ENCODE measurements at places on chromosomes 1 and 21.

DNA sequence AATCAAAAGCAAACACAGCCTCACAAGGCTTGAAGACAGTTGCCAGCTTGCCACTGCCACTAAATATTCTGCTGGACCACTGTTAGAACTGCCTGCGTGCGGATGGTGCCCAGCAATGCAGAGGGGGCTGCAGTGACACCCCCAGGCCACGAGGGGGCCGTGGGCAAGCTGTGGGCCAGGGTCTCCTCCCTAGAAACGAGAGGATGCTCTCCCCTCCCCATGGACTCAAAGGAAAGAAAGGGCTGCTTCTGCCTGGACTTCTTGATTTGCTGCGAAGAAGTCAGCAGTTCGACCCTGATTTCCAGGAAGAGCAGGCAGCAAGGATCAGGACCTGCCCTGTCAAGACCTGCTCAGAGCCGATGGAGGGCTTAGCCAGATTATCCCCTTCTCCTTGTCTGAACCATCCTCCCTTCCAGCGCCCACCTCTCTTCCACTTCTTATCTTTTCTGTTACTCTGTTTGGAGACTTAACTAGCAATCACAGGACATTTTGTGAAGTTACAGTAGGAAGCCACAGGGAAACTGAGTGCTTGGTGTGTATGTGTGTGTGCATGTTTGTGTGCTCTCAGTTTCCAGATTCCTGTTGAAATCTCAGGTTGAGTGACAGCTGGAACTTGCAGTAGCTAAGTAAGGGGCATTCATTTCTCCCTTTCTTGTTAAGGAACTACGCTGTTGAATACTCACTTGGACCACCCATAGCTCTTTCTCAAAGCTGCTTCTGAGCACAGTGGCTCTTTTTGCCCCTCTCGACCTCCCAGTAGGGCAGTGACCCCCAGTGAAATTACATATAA, 2.7 kb downstream of the MAN1C1 start:
- DNase-seq: no peak

DNA sequence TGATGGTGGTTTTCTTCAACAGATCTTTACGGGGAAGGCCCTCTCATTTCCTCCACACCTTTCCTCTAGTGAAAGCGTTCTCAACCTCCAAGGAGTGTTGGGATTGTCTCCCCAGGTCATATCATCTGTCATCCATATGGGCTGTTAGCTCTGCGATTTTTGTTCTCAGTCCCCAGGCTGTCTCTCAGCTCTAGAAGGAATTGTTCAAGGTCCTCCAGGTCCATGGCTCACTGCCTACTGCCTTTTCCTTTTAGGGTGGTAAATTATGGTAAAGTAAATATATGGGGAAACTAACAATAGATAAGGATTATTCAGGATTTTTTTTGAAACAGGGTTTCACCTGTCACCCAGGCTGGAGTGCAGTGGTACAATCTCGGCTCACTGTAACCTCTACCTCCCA, 37.6 kb downstream of the ELF3 start:
- DNase-seq: no peak

DNA sequence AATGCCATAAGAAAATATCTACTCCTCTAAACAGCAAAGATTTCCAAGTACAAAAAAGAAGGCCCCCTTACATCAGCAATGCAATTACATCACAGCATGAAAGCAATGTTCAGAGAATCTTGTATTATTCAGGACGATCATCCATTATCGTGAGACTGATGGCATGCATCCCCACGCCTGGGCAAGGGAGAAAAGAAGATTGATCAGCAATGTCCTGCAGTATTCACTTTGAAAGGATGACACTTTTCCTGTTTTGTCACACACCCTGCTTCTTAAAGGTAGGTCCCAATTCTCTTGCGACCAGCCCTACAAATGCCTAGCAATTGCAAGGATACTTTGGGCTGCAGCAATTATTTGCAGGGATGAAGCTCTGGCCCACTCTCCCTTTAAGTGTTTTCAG, 108.7 kb downstream of the TOMM20 start:
- no peak for DNase-seq

DNA sequence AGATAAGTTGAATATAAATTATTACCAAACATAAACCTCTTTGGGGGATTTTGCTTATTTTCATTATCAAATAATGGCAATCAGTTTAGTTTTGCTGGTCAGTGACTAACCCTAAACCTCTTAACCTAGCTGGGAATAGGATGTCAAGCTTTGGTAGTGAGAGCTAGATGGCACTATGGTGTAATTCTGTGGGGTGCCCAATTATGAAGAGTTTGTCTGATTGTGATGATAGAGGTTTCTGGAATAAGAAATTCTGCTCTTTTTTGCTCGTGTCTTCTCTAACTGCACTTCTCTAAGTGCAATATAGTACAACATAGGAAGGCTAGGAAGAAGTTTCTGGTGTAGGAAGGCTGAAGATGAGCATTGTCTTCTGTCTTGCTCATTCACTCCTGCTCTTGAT, 59.8 kb downstream of the XCL1 start:
- no peak for DNase-seq

DNA sequence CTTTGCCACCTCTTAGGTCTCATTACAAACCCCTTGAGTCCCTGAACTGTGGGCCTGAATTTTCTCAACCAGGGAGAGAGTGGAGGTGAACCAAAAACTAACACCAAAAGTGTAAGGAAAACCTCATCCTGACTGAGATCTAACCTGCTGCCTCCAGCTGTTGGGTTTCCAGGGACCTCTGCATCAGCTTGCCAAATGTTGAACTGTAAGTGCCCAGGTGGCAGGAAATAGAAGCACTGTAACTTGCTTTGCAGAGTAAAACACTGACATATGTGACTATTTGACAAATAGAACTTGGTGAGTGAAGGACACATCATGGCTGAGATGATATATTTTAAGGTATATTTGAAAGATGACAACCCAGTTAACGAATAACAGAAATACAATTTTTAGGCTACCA, 48.4 kb upstream of the NR5A2 start:
- DNase-seq: no peak

DNA sequence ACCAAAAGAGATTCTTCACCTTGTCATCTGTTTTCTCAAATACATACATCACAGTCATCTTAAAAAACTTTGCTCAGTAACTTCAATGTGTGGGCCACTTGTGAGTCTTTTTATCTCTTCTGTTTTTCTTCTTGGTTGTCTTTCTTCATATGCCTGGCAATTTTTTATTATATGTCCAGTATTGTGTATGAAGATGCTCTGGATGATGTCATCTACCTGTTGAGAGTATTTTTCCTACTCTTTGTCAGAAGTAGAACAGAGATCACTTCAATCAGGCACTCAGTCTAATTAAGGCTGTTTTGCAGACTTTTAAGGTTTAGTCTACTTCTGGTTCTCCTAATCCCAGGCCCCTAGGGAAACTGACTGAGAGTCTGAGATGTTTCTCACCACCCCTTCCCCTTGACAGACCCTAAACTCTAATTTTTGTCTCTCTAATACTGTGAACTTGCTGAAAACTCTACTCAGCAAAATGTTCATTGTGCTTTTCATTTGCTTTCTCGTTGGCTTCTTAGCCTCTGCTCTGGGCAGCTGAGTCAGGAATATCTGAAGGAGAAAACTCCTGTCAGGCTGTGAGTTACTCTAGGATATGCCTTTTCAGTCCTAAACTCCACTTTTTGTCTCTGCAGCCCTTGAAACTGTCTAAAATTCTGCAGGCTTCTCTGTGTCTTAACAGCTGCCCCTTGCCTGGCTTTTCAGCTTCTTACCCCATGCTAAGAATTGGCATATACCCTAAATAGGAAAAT, 33.0 kb upstream of the DNAJC6 start:
- DNase-seq: no peak

DNA sequence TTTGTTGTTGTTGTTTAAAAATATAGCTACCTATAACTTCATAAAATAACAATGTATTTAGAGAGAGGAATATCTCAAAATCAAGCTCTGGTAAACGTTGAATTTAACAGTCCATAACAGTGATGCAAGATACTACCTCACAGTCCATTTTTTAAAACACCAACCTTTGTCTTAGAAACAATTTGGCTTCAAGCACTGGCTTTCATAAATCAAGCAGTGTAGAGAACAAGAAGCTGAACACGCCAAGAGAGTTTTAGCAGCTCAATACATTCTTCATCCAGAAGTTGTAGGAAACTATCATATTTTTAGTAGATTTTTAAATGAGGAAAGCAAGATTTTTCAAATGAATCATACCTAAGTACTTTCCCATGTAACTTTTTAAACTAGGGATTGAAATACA, 334.3 kb upstream of the ADAMTS5 start:
- no peak for DNase-seq

- no peak for DNase-seq
Observed at GRCh38 chr1:53088616-53089300, 26.7 kb downstream of the PODN start.

DNA sequence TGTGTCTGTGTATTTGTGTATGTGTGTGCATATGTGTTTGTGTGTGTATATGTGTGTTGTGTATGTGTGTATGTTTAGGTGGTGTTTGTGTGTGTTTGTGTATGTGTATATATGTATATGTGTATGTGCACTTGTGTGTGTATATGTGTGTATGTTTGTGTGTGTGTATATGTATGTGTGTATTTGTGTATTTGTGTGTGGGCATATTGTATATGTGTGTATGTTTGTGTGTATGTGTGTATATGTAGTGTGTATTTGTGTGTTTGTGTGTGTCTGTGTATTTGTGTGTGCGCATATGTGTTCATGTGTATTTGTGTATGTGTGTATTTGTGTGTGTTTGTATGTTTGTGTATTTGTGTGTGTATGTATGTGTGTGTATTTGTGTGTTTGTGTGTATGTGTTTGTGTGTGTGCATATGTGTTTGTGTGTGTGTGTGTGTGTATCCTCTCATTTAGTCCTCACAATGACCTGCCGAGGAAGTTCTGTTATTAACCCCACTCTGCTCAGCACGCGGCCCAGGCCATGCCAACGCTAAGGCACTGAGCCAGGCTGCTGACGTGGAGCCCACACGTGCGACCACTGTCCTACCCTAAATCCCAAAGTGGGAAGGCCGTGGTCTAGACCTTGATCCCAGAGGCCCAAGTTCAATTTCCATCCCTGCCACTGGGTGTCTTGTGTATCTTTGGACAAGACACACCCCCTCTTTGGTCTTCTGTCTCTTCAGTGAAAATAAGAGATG, 43.2 kb upstream of the TMEM51 start:
- no peak for DNase-seq

DNA sequence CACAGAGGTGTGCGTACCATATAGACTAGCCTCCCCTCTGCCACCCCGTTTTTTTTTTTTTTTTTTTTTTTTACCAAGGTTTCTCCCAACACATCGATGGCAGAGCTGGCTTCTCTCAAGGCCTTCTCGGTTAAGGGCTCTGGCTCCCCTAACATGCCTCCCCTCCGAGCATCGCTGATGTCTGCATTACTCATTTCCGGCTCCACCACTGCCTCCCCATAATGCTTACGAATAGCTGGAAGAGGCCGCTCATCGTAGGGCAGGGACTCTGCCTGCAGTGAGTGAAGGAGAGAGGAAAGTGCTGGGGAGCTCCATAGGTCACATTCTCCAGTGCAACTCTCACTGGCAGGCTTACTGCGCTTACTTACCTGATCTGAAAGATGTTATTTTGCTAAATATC, 20.6 kb downstream of the CEP104 start:
- DNase-seq: no peak

GRCh38 chr21:40540216-40540615, 306.7 kb downstream of the DSCAM start:
- no peak for DNase-seq

- no peak for DNase-seq
Observed at GRCh38 chr1:245901037-245901436, 606.0 kb downstream of the SMYD3 start.

- DNase-seq: no peak
Observed at GRCh38 chr1:33182896-33183295, 1.1 kb upstream of the TRIM62 start.

DNA sequence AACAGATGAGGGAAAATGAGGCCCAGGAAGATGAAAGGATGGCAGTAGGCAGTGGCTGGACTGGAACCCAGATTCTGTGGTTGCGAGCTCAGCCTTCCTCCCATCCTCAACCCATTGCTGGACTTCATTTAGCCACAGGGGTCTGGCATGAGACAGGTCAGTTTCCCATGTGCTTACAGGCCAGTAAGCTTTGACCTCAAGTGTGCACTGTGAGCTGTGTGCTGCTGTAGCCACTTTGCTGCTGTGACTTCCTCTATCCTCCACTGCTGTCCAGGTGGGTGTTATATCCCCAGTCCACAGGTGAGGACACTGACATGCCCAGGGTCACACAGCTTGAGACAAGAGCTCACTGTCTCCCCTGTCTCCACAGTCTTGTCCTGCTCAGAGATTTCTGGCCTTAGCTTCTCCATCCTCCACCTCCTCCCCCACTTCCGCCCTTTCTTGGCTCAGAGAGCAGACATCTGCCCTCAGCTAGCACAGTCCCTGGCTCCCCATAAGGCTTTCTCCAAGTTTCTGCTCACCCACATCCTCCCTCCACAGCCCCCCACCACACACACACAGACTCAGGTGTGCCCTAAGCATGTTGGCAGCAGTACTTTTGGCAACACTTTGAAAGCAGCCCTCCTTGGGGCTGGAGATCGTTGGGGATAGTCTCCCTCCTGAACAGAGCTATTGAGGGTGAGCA, 7.3 kb downstream of the IGSF21 start:
- no peak for DNase-seq

DNA sequence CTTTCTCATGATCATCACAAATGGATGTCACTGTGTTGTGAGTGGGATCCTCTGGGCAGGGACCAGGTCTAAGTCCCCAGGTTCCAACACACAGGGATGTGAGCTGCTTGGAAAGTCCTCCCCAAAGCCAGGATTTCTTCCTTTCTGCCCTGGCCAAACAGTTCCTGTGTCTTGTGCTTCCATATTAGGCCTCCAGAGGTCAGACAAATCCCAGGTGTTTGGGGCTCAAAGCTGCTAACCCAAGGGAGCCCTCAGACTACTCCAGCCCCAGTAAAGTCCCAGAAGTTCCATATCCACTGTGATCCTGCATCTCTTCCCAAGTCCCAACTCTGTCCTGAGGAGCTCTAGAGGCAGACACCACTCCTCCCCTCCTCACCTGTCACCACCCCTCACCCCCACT, 27.7 kb upstream of the MAGOH start:
- DNase-seq: no peak

DNA sequence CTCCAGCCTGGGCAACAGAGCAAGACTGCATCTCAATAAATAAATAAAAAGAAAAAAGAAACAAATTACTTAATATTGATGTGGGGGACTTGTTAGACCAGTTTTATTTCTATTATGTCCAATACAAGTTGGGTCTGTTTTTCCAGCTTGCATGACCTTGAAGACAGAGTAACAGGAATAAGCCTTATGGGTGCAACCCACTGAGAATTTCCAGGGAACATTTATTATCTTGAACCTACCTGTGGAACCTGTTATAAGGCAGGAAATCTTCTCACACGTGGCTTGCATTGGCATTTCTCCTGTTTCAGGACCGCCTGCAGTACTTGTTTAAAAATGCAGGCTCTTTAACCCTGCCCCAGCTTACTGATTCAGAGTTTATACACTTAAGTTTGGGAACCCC, 64.0 kb downstream of the ZBTB17 start:
- no peak for DNase-seq
